ENCODE measurements at places on chromosomes 1 and 21.

DNA sequence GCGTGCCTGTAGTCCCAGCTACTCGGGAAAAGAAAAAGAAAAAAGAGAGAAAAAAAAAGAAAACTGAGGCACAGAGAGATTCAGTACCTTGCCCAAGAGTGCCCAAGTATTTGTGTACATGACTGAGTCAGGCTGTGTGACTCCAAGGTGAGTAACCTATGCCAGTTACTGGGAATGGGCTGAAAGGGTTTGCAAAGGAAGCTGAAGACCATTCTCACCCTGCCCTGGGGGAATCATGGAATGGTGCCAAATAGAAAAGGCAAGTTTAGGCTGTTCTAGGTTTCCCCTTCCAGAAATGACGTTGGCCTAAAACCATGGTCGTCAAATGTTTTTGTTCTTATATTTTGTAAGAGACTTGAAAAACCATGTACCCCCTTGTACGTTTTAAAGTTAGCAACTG lies 37.9 kb upstream of the LRIG2 start:
- DNase-seq, result no peak

- DNase-seq, result no peak
These were observed 8.2 kb downstream of the PLA2G5 start for GRCh38 chr1:20078171-20078651.

- DNase-seq, result no peak
These were observed 189.5 kb downstream of the DENND1B start for GRCh38 chr1:197585809-197586208.

DNA sequence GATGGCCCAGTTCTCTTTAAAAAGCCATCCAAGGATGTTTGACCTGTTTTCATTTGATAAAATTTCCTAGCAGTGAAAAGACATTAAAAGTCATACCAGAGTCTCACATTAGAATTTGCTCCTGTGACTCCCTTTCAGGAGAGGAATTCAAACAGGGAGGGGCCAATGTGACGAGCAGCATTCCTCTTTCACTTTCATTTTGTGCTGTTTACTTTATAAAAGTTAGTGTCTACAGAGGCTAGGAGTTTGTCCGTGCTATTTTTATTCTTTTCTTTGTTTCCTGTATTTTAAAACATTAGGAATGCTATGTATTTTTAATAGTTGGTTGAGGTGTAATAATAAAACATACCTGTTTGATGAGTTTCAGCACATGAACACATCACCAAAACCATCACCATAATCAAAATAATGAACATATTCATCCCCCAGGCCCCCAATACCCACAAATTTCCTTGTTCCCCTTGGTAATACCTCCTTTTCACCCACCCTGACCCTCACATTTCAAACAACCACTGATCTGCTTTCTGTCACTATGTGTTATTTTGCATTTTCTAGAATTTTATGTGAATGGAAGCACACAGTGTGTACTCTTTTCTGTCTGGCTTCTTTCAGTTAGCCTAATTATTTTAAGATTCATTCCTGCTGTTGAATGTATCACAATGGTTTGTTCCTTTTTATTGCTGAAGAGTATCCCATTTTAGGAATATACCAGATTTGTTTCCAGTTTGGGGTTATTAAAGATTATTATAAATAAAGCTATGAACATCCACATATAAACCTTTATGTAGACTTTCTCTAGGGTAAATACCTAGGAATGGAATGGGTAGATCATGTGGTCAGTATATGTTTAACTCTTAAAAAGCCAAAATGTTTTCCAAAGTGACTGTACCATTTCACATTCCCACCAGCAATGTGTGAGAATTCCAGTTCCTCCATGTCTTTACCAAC lies 129.5 kb downstream of the TENT5C start:
- peak; percentile 19 for DNase-seq

DNA sequence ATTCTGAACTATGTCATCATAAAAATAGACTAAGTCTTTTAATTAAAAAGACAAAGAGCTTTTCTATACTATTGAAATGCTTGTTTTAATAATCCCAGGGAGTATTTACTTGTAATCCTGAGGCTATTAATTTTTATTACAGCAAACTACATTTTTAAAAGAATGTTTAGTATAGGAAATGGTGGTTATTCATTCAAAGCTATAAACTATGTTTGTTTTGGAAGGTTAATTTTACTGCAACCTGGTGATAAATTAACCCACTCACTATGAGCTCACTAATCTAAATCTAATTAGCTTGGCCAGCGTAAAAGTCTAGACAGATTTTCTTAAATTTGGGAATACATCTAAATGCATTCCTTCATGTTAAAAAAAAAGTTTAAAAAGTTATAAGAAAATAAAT lies 13.8 kb upstream of the EYA3 start:
- DNase-seq, result no peak

DNA sequence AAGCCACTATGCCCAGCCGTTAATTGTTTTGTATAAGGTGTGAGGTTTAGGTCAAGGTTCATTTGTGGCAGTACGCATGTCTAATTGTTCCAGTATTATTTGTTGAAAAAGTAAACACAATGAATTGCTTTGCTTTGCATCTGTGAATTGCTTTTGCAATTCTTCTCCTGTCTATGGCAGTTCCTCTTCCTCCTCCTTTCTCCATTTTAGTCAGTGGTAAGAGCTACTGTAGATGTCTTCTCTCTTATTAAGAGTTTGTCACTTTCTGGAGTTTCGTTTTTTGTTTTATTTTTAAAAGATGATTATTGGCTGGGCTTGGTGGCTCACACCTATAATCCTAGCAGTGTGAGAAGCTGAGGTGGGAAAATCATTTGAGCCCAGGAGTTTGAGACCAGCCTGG lies 29.2 kb downstream of the C1orf185 start:
- DNase-seq, result no peak

- DNase-seq, result no peak
These were observed 28.4 kb downstream of the FCRL5 start for GRCh38 chr1:157523774-157524493.

DNA sequence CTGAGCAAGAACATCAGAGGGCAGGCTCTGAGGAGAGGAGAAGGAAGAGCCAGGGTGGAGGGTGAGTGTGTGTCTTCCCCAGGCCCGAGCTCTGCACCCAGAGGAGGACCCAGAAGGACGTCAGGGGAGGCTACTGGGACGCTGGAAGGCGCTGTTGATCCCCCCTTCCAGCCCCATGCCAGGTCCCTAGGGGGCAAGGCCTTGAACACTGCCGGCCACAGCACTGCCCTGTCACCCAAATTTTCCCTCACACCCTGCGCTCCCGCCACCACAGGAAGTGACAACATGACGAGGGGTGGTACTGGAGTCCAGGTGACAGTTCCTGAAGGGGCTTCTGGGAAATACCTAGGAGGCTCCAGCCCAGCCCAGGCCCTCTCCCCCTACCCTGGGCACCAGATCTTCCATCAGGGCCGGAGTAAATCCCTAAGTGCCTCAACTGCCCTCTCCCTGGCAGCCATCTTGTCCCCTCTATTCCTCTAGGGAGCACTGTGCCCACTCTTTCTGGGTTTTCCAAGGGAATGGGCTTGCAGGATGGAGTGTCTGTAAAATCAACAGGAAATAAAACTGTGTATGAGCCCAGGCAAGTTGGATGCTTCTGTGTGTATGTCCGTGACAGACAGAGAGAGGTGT lies 17.1 kb downstream of the BCAN start:
- no peak for DNase-seq

DNA sequence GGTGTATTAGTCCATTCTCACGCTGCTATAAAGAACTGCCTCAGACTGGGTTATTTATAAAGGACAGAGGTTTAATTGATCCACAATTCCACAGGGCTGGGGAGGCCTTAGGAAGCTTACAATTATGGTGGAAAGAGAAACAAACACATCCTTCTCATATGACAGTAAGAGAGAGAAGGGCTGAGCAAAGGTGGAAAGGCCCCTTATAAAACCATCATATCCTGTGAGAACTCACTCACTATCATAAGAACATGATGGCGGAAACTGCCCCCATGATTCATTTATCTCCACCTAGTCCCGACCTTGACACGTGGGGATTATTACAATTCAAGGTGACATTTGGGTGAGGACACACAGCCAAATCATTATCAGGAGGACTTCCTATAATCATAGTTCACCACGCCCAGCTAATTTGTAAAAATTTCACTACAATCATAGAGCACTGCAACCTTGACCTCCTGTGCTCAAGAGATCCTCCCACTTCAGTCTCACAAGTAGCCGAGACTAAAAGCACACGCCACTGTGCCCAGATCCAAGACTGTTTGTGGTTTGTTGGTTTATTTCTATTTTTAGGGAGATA lies 164.9 kb downstream of the RERE start:
- no peak for DNase-seq

- peak; percentile 65 for DNase-seq
These were observed 22.7 kb downstream of the SLX9 start for GRCh38 chr21:44962403-44962966.

DNA sequence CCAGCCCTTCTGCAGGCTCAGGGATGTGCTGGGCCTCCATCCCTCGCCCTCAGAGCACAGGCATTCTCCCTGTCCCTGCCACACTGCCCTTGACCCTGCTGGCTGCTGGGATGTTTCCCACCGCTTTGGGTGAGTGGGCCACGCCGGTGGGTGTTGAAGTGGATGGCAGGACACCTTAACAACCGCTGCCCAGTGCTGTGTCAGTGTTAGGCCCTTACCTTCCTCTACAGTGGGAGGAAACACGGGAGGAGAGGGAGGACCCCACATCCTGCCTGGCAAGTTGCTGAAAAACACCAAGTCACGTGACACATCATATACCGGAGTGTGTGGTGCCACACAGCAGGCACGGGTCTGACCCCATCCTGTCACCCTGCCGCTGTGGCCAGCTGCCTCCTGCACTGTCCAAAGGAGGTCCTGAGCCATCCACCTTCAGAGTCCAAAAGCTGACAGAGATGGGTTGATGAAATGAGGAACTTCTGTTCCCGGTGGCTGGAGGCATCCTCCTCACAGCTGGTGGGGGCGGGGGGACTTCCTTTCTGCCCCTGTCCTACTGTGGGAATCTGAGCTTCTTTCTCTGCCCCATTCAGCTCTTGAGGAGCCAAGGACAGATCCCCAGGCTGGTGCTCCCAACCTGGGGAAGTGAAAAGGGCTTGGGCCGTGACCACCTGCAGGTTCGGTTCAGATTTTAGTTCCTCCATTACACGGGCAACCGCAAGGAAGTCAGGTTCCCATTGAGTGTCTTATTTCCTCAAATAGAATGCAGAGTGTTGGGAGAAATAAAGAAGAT lies 3.2 kb upstream of the THEMIS2 start:
- DNase-seq, result no peak

DNA sequence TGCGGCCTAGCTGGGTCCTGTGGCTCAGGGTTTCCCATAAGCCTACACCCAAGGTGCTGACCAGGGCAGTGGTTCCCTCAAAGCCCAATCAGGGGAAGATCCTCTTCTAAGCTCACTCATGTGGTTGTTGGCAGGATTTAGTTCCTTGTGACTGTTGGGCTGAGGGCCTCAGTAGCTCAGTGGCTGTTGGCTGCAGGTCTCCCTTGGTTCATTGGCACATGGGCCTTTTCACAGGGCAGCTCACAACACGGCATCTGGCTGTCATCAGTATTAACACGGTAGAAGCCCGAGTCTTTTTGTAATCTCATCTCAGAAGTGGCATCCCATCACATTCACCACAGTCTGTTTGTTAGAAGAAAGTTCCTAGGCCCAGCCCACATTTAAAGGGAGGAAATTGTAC lies 188.2 kb upstream of the HMCN1 start:
- no peak for DNase-seq

DNA sequence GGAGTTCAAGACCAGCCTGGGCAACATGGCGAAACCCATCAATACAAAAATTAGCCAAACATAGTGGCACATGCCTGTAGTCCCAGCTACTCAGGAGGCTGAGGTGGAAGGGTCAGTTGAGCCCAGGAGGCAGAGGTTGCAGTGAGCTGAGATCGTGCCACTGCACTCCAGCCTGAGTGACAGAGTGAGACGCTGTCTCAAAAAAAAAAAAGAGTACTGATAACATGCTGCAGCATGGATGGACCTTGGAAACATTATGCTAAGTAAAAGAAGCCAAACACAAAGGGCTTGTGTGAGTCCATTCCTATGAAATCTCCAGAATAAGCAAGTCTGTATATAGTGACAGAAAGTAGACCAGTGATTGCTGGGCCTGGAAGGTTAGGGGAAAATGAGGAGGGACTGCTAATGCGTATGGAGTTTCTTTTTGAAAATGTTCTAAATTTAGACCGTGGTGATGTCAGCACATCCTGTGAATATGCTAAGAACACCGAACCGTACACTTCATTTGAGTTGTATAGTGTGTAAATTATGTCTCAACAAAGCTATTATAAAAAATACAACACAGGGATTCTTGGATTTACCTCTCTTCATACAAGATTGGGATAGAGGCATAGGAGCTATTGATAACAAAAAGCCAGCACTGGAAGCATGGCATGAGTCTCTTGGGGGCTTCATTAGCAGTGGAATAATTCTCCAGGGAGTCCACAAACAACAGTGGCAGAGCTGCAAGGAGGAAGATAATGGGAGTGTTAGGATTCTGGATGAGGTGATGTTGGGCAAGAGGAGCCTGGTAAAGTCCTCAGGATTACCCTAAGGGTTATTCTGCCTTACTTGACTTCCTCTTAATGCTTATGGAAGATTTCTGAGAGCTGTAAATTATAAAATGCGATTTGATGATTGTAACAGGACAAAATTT lies 73.5 kb downstream of the TTC3 start:
- no peak for DNase-seq

DNA sequence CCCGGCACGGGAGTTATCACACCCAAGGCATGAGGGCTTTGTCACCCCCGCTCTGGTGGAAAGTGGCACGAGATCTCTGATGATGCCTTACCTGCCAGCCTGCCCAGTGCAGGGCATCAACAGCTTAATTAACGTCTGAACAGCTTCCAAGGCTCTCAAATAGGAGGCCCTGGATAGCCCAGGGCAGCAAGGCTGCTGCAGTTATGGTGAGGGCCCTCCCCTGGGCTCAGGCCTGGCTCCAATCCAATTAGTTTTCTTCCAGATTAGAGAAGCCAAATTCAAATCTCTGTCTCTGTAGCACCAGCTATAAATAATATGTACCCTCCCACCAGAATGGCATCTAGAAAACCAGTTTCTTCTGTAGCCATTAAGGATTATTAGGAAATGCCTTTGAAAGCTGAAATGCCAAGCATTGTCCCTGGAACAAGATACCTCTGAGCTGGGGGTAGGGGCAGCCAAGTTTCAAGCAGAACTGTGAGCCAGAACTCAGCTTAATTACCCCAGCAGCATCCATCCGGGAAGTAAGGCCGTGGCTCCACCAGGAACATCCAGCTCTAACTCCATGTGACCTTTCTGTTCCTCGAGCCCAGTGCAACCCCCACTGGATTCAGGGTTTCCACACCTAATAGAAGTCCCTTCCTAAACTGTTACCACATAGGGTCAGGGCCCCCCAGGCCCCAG lies 12.5 kb downstream of the QSOX1 start:
- DNase-seq, result no peak

DNA sequence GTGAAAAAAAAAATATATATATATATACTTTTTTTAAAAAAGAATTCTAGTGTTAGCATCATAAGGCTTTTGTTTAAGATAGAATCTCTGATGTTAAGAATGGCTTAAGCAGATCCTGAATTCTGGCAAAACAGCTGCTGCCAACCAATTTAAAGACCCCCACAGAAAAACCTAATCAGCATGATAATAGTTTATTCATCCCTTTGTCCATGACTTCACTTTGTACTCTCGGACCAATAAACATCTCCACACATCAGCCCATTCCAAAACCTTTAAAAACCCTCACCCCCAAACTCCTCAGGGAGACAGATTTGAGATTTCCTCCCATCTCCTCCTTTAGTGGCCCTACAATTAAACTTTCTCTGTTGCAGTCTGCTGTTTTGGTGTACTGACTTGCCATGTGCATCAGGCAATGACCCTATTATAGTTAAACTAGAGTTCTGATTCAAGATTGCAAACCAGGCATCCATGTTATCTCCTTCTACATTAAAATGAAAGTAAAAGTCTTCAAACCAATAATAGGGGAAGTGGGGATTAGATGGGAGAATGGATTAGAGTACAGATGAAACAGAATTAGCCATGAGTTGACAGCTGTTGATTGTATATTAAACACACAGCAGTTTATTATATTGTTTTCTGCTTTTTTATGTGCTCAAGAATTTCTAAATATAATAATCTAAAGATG lies 9.8 kb upstream of the PHTF1 start:
- no peak for DNase-seq
